ENCODE measurements at places on chromosomes 1 and 21. TPM values are rescaled to one million over a fixed set of nuclear protein-coding genes. Genes with fewer than 3 reads are reported as not detected.
A peak's percentile ranks its signal among the peaks of the same experiment; 100 is the strongest.

GRCh38 chr1:17540255-17541001, 930 bp downstream of the ARHGEF10L start:
- DNase-seq = no peak

Gene TCHH
- total RNA-seq = 0.86 TPM

Gene LCE2A
- total RNA-seq = not detected

Gene ESRRG
- total RNA-seq = 0.79 TPM

DNA sequence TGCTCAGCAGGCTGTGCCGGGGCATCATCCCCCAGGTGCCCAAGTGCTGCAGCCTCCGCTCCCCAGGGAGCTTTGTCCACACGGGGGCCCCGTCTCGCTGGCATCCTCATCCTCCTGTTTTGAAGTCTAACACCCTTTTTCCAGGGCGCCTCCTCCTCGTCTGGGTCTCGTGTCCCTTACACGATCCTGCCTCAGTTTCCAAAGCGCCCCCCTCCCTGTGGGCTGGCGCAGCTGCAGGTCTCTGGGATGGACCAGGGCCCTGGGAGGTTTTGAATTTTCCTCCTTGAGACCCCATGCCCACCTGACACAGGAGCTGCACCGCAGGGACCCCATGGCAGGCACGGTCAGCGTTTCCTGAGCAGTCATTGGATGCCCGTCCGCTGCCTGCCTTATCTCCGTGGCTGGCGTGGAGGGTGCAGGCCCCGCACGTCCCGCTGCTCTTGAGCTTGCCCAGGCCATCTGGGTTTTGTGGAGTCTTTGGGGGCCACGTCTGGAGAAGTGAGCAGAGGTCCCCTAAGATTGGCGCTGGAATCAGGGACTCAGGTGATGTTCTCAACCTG, 37.4 kb upstream of the DIP2A start:
- no peak for DNase-seq

DNA sequence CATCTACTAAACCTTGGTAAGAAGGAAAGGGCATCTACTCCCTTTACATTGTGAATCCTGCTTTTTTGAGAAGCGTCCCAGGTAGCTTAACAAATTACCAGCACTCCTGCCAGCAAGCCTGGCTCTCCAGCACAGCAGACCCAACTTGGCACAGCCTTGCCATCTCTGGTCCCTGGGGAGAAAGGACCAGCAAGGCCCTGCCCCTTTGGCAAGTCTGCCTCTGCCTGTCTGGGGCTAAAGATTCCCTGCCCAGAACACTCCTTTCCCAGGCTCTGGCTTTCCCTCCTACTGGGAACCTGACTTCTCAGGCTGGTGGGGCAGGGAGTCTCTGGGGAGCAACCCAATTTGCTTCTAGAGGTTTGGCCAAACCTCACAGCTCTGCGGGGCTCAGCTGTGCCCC, 68.5 kb downstream of the ATP2B4 start:
- no peak for DNase-seq

- peak; percentile 54 for DNase-seq
These were observed 25.3 kb upstream of the ZNF697 start for GRCh38 chr1:119673171-119673940.

DNA sequence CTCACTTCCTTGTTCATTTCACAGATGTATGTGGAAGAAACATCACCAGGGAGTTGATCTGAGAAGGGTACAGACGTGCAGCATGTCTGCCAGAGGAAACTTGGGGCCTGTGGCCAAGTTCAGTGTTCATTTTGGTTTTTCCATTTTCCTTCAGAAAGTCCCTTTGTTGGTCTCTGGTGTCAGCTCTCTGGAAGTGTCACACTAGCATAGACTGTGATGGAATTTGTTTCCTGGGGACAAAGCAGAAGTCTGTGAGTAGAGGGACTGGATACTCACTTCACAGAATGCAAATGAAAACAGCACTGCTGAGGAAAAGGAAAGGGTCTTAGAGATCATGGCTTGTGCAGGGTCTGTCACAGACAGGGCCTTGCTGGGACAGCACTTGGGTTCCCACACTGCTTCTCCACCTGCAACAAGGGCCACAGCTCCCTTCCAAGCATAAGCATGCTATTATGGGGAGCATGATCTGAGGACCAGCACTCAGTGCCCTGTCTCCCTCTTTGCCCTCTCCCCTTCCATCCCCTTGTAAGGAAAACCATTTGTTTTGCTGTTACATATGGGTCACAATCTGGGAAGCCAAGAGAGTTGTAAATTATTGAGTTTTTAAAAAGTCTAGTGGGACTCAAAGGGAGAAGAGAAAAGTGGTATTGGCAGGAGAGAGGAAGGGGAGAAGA, 31.4 kb upstream of the CD84 start:
- DNase-seq = no peak

DNA sequence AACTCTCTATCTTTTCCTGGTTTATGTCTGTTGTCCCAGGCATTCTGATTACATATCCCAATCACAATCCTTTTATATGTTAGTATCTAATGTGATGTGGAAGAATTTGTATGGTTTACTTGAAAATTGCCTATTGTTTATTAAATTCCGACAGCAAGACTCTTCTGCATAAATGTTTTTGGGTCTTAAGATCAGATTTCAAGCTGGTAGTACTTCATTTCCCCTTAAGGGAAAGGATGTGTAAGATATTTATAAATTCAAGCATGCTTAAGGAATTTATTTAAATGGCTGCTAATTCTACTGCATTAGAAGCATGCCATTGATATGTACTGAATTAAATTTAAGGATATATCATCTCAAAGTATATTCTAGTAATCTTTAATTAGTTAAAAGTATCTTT, 20.4 kb upstream of the GPR88 start:
- DNase-seq = no peak

GRCh38 chr1:18634276-18634675, 3.6 kb downstream of the PAX7 start:
- no peak for DNase-seq

DNA sequence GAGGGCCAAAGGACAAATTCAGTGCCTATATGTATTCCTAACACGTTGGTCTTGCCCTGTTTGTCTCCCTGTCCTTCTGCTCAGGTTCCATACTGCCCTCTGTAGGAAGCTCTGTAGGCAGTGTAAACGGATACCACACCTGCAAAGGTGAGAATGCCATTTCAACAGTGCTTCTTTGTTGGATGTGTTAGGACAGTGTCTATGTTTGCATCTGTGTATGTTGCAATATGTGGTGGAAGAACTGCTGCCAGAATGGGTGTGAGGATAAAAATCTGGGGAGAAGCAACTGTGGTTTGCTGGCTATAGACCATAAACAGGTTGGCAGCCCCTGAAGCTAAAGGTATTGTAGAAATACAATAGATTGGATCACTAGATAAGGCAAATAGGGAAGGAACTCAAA, 113.1 kb upstream of the BMP8A start:
- no peak for DNase-seq

DNA sequence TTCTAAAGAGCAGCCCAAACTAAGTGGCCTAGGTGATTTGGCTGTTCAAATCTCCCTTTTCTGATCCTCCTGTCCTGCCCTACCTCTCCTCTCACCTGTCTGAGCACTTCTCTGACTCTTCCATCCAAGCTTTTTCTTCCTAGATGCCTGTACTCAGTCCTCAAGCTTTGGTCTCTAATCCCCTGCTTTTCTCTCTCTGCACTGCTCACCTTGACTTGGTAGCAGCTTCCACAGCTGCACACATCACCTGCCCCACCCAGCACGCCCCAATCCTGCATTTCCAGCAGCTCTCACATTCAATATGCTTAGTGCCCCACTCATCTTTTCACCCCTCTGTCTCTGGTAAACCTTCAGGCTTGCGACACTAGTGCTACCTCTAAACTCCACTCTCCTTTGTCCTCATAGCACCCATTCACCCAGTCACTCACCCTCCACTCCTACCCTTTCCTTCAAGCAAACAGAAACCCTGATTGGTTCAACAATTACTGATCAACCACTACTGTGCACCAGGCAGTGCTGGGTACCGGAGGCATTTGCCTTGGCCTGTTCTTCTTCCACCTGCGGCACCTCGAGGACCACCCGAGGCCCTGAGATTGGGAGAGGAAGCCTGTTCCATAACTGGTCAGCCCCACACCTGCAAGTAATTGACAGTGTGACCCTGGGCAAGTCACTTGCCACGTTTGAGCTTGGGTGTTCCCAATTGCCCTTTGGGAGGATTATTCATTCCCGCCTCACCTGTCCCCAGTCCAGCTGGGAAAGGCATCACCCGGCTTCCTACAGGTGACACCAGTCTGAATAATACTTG, 136.1 kb upstream of the EDN2 start:
- no peak for DNase-seq

DNA sequence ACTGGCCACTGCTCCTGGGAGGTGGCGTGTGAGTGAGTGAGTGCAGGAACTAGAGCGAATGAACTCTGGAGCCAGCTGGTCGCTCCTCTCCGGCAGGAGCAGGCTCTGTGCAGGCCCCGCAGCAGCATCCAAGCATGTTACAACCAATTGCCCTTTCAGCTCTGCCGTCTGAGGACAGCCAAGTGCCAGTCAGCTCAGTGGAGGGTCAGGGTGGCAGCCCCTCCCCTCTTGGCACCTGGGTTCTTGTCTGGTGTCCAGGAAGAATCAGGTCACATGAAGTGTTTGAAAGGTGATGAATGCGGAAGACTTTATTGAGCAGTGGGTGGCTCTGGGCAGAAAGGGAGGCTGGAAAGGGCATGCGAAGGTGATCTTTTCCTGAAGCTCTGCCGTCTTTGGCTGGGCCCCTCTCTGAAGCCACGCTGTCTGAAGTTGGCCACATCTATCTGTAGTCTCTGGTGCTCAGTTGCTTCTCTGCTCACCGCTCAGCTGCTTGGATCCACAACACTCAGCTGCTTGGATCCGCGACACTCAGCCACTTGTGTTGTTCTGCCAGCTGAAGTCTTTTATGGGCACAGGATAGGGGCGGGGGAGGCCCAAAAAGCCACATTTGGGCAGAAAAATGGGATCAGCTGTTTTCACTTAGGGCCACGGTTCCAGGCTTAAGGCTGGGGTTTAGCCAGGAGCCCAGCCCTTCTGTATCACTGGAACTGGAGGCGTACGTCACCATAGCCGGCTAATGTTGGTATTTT, 139.8 kb downstream of the ADSS2 start:
- no peak for DNase-seq

Gene RIIAD1
- total RNA-seq = not detected

Gene OR2AK2
- total RNA-seq = not detected

Gene FDPS
- 153 TPM for total RNA-seq

DNA sequence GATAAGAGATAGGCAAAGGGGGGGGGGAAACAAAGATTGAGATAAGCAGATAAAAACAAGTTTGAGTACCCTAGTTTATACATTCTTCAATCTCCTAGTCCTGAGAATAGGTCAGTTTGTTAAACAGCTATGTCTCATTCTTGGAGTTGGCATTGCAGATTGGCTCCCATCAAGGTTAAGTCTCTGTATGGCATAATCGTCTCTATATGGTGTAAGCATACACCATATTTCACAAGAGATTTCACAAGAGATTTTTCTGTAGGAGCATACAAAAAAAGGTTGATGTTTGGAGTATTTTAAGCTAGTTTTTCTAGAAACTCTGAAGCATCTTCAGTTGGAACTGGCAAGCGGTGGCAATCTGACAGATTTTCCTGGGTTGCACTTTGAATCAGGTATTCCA, 35.8 kb downstream of the NCAM2 start:
- no peak for DNase-seq

DNA sequence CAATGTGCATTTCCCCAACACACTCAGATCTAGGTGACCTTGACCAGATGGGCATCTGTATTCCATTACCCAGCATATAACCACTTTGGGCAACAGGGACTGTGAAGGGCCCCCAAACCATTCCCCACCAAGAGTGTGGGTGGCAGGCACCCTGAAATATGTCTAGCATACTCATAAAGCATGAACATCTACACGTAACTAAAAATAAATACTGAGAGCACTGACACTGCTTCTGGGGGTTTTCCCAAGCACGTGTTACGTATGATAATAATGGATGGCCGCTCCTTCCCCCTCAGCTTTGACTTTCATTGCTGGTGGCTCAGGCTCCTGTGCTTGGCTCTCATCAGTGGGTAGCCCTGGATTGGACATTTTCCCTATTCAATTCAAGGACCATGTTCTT, 39.1 kb downstream of the IGSF3 start:
- no peak for DNase-seq

DNA sequence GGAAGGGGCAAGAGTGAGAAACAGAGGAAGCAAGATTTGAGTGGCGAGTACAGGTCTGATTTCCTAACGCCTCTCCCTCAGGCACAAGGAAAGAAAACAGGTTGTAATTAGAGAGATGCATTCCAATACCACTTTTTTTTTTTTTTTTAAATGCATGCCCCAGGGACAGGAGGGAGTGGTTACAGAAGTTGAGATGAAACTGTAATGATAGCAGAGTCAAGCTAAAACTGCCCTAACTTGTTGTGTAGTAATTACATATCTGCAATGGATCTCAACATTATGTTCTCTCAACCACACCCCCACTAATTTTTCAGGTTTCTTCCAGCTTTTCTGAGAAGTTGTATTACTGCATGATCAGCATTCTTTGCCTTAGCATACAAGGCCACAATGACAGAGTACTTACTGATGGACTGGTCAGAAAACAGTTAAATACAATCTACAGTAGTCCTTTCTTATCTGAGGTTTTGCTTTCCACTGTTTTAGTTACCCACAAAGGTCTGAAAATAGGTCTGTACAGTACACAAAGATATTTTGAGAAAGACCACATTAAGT, 5.5 kb downstream of the ETV3 start:
- no peak for DNase-seq

Gene CCDC181
- 1.1 TPM for total RNA-seq

Gene RIMKLA
- total RNA-seq = 0.12 TPM

- no peak for DNase-seq
These were observed 112.8 kb upstream of the SLC35F3 start for GRCh38 chr1:233791721-233792120.

Gene LY9
- not detected for total RNA-seq

Gene RXRG
- not detected for total RNA-seq

DNA sequence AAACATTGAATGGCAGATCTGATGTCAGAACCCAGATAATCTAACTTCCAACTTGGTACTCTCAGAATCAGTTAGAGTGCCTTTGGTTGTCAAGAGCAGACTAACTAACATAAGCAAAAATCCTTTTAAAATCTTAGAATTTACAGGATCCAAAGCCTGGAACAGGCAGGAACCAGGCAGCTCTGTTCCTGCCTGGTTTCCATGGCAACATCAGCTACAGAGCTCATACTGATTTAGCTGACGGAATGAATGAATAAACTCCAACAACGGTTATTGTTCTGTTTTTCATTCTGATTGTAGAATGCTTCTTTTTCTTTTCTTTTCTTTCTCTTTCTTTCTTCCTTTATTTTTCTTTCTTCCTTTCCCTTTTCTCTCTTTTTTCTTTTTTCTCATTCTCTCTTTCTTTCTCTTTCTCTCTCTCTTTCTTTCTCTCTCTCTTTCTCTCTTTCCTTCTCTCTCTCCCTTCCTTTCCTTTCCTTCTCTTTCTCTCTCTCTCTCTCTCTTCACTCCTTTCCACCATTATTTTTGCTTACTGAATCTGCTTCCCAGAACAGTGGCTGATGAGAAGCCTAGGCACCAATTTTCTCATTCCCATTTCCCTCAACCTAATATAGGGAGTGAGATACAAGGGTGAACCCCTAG, 121.6 kb downstream of the RGS7 start:
- no peak for DNase-seq

- DNase-seq = peak; percentile 87
These were observed 30.0 kb downstream of the PRKACB start for GRCh38 chr1:84174051-84174556.

Gene CA14
- total RNA-seq = 1.2 TPM

Gene TMEM79
- 3.2 TPM for total RNA-seq

All from astrocyte (in vitro differentiated cells and primary cell).